ENCODE measurements at places on chromosomes 12 and 14. TPM values are rescaled to one million over a fixed set of nuclear protein-coding genes. Genes with fewer than 3 reads are reported as not detected.

Gene SLC38A4
- total RNA-seq: not detected

- no peak for DNase-seq
These were observed 112.3 kb upstream of the C14orf180 start for GRCh38 chr14:104467236-104467635.

DNA sequence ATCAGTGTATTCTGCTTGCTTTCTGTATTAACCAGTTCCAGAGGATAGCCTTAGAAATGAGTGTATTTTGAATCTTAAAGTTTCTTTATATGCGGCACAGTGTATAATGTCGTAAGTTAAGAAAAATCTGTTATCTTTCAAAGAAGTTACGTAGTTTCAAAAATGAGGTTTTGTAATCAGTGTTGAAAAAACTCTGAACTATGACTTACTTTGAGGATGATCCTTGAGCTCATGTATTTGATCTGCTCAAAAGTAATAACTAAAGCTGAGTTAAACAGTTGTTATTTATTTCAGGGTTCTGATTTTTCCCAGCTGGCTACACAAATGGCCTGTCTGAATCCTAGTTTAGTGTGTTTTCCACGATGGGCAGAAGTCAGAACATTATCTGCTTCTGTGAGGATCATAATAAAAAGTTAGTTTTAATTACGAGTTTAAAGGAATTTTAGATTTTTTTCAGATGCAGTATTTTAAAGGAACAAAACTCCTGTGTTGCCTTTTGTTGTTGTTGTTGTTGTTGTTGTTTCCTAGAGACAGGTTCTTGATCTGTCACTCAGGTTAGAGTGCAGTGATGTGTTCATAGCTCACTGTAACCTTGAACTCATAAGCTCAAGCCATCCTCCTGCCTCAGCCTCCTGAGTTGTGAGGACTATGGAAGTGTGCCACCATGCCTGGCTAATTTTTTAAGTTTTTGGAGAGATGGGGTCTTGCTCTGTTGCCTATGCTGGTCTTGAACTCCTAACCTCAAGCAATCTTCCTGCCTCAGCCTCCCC is 52.9 kb downstream of the GPATCH2L start:
- no peak for DNase-seq

Gene GCH1
- 52.6 TPM for total RNA-seq

DNA sequence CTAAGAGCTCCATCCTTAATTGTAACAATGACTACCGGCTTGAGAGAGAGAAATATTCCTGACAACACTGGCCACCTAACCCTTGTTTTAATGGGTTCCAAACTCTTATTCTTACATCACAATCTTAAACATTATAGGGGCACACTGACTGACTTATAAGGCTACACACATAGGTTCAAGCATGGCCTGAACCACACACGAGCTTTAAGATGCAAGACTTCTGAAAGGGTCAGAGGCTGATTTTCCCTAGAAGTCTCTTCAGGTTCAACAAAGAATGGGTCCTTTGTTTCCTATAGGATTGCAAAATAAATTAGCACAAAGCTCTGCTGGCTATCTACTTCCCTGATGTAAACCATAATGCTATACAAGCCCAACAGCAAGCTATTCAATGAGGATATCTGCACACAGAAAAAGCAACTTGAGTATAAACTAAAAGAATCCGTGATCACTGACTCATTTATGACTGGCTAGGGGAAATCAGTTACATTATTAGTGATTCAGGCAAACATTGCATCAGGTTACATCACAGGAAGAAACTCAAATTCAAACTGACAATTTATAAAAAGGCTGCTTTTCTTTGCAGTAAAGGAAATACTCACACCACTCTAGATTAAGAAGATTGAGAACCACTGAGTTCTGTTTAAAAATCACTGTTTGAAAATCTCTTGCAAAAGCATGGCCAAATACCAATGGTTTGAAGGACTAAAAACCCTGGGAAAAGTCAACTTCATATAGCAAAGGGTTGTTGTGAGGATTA is 8.5 kb downstream of the BTG1 start:
- DNase-seq: no peak

Gene WNT5B
- not detected for total RNA-seq

DNA sequence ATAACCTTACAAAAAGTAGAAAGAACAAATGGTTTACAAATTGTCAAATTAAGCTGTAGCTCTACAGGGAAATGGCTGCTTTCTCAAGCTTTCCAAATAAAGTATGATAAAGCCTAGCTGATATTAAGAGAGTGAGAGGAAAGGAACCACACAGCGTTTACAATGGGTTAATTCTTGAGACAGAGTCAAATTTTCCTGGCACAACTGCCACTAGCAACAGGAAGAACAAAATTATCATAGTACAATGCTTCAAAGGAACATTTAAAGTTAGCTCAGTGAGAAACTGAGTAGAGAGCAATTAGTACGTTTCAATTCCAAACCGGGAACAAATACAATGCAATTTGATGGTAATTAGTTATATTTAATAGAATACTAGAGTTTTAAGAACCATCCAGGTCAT is 116.0 kb downstream of the PPP1R12A start:
- no peak for DNase-seq

DNA sequence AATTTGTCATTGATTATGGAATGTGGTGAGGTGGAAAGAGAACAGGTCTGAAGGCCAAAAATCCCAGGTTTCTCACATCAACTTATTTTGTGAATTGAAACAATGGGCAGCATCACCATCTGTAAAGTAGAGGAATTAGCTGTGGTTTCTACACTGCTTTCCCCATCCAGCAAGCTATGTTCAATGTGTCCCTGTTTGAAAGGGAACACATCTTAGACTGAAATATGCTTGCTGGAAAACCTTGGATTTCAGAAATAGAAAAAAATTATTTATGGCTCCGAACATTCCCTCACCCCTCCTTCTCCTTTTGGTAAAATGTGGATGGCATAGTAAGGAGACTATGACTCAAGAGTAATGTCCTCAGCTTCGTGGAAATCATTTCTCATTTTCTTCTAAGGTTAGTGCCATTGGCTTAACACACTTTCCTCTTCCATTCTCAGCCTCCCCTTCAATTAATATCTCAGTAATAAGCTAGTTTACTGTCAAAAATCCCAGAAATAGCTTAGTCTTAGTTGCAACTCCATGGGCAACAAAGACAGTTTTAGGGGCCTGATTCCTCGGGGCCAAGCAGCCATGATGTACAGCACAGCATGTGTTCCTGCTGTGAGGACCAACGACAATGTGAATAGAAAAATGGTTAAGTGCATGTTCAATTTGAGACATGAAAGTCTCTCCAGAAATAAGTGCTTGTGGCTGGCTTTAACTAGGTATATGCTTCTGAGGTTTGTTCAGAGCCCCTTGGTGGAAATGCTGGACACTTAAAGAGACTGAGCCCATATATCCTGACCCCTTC is 205.8 kb upstream of the SLC38A2 start:
- no peak for DNase-seq

DNA sequence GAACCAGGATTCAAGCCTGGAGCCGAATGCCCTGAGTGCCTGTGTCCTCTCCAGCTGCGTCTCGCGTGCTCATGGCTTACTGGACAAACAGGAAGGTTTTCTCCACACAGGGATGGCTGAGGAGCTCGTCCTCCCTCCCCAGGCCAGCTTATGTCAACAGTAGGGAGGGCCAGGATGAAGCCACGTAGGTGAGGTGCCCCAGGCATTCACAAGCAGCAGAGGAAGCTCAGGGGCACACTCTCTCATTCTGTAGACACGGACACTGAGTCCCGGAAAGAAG is 49.3 kb downstream of the TRPV4 start:
- no peak for DNase-seq

Gene TMEM229B
- total RNA-seq: 49.9 TPM

Gene NEMP1
- 12.1 TPM for total RNA-seq

DNA sequence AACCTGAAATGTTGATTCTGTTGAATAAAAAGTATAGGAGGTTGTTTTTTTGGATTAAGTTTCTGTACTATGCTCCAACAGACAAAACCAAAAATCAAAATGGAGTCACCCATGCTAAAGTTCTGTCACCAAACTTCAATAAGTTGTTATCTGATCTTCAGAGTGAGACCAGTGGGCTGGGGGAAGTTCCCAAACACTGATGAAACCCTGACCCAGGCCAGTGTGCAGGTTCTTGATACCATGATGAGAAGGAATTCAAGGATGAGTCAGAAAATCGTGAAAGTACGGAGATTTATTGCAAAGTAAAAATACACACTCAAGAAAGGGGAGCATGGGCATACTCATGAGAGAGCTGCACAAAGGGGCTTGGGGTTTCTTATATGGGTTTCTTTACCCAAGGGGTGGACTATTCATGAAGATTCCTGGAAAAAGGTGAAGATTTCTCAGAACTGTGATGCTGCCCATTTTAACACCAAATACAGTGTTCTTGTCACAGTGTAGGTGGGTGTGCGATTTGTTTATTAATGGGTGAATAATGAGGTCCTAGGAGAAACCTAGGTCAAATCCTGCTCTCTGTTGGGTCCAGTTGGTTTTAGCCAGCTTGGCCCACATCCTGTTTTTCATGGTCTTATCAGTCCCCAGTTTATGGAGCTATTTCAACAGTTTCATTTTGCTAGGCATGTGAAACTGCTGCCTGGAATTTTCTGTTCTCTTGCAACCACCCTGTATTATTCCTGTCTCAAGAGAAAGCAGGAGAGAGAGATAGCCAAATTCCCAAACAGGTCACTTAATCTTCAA is 27.5 kb upstream of the DENND5B start:
- DNase-seq: no peak

GRCh38 chr12:75480469-75480949 is at the start of gene GLIPR1:
TSS of gene GLIPR1 (plus strand) at chr12:75480755. CDS start at chr12:75480881, 126 bp downstream.
- peak; percentile 65 for DNase-seq

Gene TMEM132C
- total RNA-seq: 0.08 TPM

GRCh38 chr14:64681796-64682710 is 22.2 kb upstream of the PLEKHG3 start:
- DNase-seq: no peak

Gene OTOGL
- not detected for total RNA-seq

GRCh38 chr12:130130346-130130745 is 31.9 kb upstream of the FZD10 start:
- no peak for DNase-seq

GRCh38 chr12:54954228-54954627 is 30.3 kb downstream of the TESPA1 start:
- DNase-seq: no peak

DNA sequence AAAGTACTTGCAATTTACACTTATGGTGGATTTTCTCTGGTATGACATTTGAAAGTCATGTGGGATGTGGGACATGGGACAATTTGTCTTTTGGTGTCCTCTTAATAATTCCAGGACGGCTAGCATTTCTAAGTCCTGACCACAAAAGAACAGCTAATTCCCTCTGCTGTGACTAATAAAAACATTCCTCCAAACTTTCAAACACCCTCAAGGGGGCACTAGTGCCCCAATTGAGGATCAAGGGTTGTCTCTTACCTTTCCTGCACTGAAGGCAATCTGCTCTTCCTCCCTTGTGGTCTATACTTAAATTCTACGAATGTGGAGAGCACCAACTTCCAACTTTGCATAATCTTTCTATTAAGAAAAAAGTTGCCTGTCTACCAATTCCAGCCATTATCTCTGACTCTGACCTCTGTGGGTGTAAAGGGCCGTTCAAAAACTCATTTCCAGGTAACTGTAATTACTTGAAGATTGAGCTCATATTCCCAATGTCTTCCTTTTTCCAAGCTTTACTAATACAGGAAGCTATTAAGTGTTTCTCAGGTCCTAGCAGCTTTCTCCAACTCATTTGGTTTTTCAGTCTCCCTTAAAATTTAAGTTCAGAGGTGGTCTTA is 210.2 kb downstream of the PTPRO start:
- DNase-seq: no peak

- DNase-seq: no peak
These were observed 36.0 kb upstream of the CLEC14A start for GRCh38 chr14:38291681-38292467.

DNA sequence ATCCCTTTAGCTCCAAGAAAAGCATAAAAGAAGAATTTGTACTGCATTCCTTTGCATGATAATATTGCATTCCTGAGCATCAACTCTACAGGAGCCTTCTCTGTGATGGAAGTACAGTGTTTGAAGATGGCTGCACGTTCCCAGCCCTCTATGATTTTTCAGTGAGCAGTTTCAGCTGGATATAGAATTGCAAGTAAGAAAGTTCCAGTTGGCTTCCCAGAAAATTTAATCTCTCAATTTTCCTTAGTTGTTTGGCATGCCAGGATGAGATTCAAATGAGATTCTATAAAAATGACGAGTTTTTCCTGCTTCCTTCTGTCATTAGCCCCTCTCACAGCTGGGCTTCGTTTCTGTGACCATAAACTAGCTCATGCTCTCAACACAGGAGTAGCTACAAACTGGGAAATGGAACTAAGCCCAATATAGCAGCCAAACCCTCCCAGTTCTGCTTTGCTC is 109.9 kb downstream of the TTC8 start:
- no peak for DNase-seq

- no peak for DNase-seq
These were observed 193.0 kb downstream of the C12orf50 start for GRCh38 chr12:87836190-87836589.

DNA sequence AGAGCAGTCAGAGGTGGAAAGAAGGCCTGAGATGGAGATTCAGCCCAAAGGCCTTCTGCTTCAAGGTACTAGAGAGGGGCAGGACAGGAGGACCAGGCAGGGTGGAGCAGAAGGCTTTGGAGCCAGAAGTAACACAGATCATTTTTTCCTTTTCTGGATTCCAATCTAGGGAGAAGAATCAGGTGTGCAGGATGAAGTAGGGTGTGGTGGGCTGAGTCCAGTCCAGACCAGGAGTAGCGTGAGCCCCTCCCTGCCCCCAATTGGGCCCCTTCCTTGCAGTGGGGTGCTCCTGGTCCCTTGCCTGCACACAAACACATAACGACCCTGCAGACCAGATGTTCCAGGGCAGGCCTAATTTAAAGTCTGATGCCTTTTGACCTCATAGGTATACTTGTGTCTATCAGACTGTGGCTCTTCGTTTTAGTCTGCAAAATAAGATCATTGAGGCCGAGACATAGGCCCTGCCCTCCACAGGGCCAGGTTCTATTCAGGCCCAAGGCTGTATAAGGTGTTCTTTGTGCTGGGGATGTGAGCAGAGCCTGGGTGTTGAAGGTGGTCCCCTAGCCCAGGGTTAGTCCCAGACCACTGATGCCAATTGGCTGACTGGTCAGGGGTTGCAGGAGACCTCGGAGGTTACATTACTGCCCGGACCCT is 1.0 kb upstream of the NYNRIN start:
- DNase-seq: no peak

Gene CCDC196
- total RNA-seq: not detected

DNA sequence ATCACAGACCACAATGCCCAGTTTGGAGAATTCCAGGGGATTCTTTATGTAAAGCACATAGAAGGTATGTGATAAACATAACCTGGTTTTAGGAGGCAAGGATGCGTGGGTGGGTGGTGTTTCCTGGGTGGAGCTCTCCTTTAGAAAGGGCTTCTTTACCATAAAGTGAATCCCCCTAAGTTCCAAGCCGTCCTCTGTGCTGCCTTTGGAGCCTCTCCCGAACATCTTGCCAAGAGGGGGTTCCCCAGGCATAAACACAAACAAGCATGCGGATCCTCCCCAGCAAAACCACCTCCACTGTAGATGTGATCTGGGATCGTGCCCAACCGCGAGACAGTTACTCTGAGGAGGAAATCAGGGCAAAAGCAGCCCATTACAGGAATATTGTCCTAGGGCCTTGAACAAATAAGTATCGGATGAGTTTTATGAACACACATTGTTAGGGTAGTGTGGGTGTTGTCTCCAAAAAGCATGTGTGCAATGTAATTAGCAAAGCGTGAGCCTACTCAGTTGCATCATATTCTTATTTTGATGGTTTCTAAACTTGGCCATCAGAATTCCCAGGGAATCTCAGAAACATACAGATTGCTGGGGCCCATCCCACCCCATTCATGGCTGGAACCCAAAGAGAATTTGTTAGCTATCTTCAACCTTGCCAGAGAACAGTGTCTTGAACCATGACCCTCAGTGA is 48.8 kb upstream of the CORO1C start:
- DNase-seq: no peak
